ENCODE measurements at places on chromosomes 11 and 22.

- no peak for DNase-seq
Observed at GRCh38 chr11:27118949-27119348, 78.3 kb downstream of the BBOX1 start.

- DNase-seq: no peak
Observed at GRCh38 chr11:34300926-34301295, 56.9 kb downstream of the ABTB2 start.

- no peak for DNase-seq
Observed at GRCh38 chr11:18064450-18065054, 18.5 kb upstream of the TPH1 start.

- DNase-seq: no peak
Observed at GRCh38 chr11:3139481-3140290, 25.4 kb downstream of the OSBPL5 start.

DNA sequence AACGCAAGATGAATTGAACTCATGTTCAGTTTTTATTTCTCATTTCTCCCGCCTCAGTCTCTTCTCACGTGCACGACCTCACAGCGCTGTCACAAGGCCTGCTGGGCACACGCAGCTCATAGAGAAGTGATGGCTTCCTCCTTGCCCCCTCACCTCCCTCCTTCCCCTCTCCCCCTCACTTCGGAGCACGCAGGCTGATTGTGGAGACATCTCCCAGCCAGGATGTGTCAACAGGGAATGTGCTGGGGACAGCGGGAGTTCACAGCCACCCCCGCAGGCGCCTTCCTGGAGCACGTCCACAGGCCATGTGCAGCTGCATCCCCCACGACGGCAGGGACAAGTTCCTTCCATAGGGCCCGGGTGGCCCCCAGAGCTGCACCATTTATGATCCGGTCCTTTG, 29.1 kb upstream of the KRTAP5-6 start:
- DNase-seq: no peak

DNA sequence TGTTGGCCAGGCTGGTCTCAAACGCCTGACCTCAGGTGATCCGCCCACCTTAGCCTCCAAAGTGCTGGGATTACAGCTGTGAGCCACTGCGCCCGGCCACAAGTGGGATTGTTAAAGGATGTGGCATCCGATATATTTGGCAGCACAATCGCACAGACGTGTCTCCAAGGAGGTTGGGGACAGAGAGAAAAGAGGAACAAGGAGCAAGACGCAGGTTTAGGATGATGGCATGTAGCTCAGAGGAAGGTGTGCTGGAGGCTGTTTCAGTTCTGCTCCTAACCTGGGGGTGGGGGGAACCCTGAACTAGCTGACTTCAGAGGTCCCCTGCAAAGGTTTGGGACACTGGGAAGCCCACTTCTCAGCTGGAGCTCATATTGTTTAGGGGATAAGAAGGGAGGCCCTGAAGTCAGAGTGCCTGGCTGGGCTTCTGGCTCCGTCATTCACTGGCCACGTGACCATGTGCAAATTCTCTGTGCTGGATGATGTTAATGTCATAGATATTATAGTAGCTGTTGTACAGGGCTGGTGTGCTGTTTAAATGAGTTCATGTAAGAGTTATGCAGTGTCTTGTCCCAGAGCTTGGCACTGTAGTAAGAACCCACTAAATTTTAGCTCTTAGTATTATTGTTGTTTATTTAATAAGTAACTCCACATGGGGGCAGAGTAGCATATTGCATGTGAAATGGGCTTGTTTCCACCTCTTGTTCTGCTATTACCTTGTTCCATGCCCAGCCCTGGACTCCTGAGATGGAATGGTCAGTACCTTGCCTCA, 129.7 kb downstream of the ST3GAL4 start:
- DNase-seq: no peak

GRCh38 chr11:126404367-126404766, 48.9 kb downstream of the ST3GAL4 start:
- no peak for DNase-seq

- DNase-seq: no peak
Observed at GRCh38 chr11:62912268-62912667, 8.9 kb downstream of the CHRM1 start.

DNA sequence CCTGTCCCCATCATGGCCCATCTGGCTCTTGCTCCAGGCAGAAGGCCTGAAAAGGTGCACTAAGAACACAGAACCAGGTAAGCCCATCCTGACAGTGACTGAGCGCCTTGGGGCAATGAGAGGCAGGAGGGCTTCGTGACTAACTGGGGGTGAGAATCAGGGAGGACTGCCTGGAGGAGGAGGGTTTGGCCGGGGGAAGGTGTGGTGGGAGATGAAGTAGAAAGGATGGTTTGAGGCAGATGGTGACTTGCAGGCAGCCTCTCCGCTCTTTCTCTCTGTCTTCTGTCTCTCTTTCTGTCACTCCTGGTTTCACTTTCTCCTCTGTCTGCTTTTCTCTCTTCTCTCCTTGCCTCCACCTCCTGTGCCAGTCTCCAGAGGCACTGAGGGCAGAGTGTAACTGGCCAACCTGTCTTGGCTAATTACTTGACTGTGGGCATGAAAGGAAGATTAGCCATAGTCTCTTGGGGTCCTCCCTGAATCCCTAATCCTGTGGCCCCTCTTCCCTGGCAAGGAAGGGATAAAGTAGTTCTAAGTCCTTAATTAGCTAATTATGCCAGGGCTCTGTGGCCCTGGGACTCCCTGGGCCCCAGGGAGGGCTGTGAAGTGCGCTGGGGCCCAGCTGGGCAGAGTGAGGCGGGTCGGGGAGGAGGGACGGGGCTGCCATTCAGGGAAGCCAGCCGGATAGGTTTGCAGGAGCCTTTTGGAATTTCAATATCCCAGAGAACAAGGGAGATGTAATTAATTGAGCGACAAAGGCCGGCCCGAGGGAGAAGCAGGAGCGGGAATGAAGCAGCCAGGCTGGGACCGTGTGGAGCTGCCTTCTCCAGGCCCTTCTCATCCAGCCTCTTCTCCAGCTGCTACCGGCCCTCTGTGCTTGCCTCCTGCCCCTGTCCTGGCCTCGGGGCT, 61.1 kb downstream of the CACNA1I start:
- no peak for DNase-seq

DNA sequence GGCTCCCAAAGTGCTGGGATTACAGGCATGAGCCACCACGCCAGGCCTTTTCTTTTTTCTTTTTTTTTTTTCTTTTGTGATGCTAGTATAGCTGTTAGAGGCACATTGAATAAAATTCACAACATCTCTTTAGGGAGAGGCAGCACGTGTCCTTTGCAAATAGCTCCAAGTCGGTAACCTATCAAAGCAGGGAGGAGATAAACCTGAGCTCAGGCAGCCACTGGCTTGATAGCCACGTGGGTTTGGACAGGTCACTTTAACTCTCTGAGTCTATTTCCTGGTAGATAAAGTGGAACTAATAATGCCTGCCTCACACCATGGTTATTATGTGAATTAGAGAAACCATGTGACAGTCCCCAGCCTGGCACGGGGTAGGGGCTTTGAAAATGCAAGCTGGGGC, 43.1 kb upstream of the ATXN10 start:
- DNase-seq: no peak

DNA sequence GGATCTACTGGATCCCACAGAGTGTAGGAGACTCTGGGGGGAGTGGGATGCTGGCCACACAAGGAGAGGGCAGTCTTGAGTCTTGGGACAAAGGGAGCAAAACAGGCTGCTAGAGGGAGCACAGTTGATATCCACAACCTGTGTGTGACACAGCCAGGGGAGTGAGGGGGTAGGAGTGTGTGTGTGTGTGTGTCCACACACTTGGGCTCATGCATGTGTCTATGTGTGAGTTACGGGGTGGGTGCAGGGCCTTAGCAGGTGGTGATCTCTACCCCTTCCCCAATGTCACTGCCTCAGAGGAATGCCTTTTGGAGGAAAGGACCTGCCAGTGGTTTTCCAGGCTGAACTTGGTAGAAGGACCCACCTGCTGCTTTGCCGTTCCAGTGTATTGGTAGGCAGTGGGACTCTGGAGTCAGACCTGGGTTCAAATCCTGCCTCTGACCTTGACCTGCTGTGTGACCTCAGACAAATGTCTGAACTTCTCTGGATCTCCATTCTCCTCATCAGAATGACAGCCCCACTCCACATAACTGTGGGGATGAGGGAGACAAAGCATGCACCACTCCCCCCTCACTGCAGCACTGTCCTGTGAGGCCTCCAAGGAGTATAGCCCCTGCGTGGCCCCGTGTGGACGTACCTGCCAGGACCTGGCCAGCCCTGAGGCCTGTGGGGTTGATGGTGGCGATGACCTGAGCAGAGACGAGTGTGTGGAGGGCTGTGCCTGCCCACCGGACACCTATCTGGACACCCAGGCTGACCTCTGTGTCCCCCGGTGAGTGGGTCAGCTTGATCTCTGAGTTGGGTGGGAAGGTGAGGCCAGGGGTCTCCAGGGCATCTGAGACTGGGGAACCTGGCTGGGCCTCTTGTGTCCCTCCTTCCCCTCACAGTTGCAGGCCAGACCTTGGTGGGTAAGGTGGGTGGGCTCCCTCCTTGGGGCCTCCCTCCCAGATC, 27.4 kb downstream of the OTOG start:
- no peak for DNase-seq

GRCh38 chr11:66363187-66363601, 8.4 kb downstream of the SLC29A2 start:
- DNase-seq: no peak

DNA sequence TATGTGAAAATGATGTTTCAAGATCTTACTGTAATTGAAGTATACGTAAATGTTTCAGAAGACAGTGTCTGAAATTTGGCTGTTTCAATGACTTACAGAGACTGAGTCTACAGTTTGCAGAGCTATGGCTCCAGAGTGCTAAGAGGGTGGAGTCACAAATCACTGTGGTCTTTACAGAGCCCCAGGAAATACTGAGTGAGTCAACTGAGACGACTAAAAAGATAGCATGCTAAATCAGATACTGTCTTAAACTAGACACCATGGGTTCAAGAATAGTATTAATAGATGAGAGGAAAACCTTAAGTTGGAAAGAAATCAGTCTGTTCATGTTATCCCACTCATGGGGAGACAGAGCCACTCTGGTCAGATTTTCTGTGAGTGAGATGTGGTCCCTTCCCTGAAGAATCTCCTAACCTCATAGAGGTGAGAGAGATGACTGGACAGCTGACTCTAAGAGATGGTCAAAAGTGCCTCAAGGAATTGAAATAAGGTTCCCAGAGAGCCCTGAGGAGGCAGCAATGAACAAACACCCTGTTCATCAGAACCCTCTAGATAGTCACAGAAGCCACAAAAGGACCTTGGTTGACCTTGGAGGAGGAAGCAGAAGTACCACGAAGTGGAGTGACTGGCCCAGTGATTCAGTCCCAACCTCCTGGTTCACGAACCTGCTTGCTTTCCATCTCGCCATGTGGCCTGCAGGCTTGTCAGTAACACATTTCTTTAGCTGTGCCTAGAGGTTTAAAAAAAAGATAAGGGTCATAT, 30.2 kb downstream of the C11orf91 start:
- no peak for DNase-seq

DNA sequence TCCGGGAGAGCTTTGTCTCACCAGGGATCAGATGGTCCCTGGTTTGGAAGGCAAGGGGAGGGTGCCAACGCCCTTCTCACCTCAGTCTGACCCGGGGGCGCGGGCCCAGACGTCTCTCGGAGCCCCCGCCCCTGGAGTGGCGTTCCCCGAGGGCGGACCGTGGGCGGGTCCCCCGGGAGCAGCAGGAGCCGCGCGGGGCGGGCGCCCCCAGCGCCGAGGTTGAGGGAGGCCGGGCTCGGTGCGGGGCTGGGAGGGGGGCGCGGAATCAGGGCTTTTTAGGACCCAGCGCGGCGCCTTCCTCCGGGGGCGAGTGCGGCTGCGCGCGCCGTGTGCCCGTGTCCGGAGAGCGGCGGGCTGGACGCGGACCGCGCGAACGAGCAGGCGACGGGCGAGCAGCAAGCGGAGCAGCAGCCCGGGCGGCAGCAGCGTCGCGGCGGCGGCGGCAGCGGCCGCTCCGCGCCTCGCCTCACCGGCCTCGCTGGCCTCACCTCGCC, at the start of gene KCNC1:
TSS of gene KCNC1 (plus strand) at position 364 of the 494 bp plus-strand sequence. CDS start 1,222 bp downstream, outside the sequence.
- no peak for DNase-seq

- no peak for DNase-seq
Observed at GRCh38 chr11:10388574-10388973, 66.5 kb upstream of the AMPD3 start.

GRCh38 chr11:129412494-129412893, 36.8 kb downstream of the BARX2 start:
- DNase-seq: no peak
